Prostate gland (tissue), 2 donors: ENCODE measurements at places on chromosomes 2 and 18. TPM values are rescaled to one million over a fixed set of nuclear protein-coding genes. Genes with fewer than 3 reads are reported as not detected.

COL3A1 gene
- 25.5 TPM for total RNA-seq

EFHD1 gene
- total RNA-seq, result 25.9 TPM

ATP5F1A gene
- 522 TPM for total RNA-seq

NCKAP1 gene
- 116 TPM for total RNA-seq

NOL4 gene
- 1.7 TPM for total RNA-seq

TRAF3IP1 gene
- total RNA-seq, result 14.4 TPM

AGAP1 gene
- 40.1 TPM for total RNA-seq

CNNM3 gene
- total RNA-seq, result 29.7 TPM

IL18RAP gene
- total RNA-seq, result not detected

CAPN14 gene
- 0.80 TPM for total RNA-seq

FBLN7 gene
- 4.0 TPM for total RNA-seq

FOSL2 gene
- total RNA-seq, result 57.4 TPM

CABLES1 gene
- 16.2 TPM for total RNA-seq

EFEMP1 gene
- 46.3 TPM for total RNA-seq
